ENCODE measurements at places on chromosomes 2 and 18.

DNA sequence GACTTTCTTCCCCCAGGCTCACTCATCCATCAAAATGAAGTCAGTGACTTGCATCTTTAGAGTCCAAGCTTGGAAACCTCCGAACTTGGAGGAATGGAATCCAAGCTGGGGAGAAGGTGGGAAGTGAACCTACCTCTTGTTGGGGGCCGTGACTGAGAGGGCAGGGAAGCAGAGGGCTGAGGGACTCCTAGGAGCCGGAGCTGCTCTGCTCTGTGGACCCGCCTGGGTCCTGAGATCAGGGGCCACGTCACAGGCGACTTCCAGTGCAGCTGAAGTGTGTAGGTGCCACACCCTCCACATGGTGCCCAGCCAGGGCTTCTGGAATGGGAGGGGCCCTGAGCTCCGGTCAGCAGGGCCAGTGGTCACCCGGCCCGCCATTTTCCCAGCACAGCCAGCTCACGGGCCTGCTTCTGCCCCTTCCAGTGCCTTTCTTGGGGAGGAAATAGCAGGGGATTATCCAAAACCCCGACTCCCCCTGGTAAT, 63.4 kb upstream of the OTOS start:
- no peak for DNase-seq

GRCh38 chr2:147644491-147644890, 200.3 kb upstream of the ACVR2A start:
- DNase-seq: no peak

DNA sequence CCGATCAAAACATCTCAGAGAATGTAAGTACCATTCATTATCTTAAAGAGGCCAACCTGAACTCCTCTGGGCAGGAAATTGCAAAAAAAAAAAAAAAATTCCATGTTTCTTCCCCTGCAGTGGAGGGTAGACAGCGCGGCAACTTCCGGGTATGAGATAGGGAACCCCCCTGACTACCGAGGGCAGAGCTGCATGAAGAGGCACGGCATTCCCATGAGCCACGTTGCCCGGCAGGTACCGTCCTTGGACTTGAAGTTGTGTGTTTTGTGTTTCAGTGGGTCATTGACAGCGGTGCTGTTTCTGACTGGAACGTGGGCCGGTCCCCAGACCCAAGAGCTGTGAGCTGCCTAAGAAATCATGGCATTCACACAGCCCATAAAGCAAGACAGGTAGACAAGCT, 7.2 kb downstream of the ACP1 start:
- DNase-seq: no peak

- no peak for DNase-seq
Observed at GRCh38 chr2:227772197-227772661, 26.5 kb downstream of the SCYGR8 start.

DNA sequence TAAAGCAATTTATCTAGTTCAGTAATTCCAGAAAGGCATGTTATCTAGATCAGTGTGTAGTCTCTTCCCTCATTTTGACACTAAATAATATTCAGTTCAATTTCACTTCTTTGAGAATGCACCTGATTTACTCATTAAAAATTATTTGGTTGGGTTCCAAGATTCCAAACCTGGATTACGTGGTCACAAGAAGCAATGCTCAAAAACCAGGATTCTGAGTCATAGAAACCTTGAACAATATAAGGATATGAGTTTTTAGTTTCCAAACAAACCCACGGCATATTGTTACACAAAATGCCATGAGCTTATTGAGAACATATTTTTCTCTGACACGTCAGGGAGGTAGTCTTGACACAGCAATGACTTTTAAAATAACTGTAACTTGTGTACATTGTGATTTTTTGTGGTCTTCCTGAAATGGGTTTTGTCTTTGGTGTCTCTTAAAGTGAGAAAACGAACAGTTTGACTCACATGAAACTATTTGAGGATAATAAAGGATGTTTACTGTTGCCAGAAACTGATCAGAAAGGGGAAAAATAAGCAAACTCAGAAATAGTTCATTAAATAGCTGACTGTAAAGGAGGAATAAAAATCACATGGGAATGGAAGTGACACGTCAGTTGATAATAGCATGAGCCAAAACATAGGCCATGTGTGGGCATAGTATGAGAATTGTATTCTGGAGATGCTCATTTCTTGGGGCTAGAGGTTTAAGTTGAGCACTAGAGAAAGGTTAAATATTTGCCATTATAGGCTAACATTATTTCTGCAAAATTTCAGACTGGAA, 617.7 kb upstream of the CDH2 start:
- no peak for DNase-seq

DNA sequence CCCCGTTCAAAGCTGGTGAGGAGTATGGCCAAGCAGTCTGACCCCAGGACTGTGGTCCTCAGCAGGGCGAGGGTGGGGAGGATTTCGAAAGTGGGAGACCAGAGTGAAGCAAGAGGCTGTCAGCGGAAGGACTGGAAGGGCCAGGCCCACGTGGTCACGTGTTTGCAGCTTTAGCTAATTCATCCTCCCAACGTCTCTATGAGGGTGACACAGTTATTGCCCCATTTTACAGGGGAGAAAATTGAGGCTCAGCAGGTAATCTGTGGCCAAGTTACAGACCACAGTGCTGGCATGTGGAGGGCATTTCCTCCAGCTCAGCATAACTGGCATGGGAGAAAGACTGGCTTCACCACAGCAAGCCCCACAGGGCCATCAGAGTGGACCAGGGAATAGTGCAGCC, 45.4 kb upstream of the LTBP1 start:
- DNase-seq: no peak

DNA sequence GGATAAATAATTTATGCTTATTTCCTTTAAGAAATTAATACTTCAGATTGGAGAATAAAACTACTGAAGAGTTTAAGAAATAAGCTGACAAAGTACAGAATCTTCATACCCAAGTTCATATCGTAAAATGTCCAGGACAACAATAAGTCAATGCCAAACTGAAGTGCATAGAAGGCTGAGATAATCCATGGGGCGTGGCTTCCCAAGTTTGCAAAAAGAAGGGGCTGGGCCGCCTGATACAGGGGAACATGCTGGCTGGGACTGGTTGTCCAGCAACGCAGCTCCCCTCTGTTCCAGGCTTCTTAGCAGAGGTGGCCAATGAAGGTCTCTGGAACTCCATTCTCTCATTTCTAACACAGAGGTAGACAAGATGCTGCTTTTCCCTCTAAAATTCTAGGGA, 189.5 kb upstream of the SPOPL start:
- DNase-seq: no peak

DNA sequence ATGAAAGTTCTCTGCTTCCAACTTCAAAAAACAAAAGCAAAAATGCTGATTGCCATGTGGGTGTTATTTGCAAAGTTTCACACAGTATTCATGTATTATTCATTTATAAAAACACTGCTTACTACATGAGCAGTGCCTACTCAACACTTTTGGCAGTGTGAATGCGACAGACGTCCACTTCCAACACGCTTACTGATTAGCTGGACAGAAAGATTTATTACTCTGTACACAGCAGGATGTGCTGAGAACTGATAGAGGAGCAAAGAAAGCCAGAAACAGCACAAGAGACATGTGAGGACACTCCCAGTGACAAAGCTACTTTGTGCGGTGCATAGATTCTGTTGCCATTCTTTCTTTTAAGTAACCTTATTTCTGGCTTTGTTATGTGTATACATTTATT, 258.8 kb downstream of the DLGAP1 start:
- no peak for DNase-seq

GRCh38 chr18:8800876-8801262, 95.5 kb downstream of the MTCL1 start:
- no peak for DNase-seq

- no peak for DNase-seq
Observed at GRCh38 chr18:37012452-37012851, 183.5 kb downstream of the KIAA1328 start.

- no peak for DNase-seq
Observed at GRCh38 chr2:240886023-240886565, 9.9 kb downstream of the MAB21L4 start.

- no peak for DNase-seq
Observed at GRCh38 chr2:55123851-55124269, 73.6 kb upstream of the RTN4 start.

GRCh38 chr18:55014095-55014494, 54.8 kb upstream of the CCDC68 start:
- no peak for DNase-seq

DNA sequence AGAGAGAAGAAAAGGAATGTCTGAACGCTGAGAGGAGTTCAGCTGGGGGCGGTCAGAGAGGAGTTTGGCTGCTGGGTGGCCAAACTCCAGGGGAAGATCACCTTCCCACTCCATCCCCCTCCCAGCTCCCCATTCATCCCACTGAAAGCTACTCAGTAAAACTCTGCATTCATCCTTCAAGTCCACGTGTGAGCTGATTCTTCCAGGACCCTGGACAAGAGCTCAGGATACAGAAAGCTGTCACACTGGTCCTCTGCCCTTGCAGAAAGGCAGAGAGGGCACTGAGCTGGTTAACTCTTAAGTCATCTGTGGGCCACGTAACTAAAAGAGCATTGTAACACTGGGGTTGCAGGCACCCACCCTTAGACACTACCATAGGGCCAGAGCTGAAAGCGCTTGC, 132.1 kb upstream of the ARL4C start:
- DNase-seq: no peak

DNA sequence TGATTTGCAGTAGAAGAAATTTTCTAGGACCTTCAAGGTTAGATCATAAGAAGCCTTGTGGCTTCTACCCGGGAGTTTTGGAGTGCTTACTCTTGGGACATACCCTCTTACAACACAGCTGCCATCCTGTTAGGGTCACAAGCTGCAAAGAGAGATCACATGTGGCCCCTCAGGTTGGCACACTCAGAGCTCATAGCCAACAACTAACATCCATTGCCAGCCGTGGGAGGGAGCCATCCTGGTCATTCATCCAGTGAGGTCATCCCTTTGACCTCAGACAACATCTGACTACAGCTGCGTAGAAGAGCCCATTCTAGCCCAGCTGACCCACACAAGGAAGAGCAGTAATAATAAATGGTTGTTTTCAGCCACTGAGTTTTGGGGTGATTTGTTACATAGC, 76.9 kb upstream of the NABP1 start:
- DNase-seq: no peak

DNA sequence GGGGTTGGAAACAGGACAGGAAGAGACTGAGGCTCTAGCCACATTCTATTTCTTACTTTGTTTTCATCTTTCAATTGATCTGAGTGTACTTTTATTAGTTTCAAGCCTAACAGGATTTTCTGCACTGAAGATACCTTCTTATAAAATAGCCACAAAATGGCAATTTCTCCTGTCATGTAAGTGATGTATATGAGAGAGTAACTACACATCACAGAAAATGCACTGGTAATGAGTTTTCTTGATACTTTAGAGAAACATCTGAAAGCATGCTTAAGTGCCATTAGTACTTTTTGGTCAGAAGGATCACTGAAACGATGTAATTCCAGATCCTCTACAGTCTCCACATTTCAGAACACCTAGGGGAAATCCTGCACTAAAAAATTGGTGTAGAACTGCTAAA, 104.8 kb downstream of the CABYR start:
- no peak for DNase-seq

DNA sequence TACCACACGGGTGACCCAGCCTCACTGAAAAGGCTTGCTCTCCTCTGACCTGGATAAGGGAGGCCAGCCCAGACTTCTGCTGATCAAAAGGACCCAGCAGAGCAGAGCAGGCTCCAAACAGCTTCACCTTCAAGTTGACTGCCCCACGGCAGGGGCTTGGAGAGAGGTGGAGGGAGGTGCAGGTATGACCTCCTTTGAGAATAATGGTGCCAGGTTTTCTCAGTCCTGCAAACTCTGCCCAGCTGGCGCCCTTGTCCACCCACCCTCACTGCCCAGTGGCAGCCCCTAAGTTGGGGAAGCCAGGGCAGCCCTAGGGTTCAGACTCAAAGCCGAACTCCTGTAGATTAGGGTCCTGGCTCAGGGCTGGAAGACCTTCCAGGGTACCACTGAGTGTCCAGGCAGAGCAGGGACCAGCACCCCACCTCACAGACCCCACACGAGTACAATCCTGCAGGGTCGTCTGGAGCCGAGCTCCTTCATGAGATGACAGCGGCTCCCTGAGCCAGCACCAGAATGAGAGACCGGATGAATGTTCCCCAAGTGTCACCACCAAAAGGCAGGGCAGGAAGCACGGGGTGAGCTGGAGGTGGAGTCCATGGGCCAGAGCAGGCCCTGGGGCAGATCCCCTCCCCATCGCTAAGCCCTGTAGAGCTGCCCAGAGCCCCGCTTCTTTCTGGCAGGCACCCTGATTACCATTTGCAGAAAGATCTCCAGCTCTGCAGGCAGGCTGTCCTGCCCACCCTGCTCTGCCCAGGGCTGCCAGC, 3.6 kb upstream of the GPC1 start:
- DNase-seq: peak; percentile 12

DNA sequence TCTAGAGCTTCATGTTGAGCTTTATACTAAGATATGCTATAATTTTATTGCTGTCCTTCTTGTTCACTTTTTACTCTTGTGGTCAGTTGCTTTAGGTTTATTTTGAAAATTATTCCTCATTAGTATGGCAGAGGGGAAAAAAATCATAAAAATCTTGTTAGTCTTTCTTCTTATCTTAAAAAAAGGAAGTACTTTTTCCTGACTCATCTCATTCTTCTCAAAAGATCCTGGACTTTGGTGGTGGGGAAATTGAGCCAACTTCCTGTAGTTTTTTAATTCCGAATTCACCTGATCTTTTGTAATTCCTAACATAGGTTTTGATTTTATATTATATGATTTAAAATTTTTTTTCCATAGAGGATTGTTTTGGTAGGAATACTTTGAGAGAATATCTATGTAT, 3.8 kb downstream of the SLC4A1AP start:
- DNase-seq: no peak

DNA sequence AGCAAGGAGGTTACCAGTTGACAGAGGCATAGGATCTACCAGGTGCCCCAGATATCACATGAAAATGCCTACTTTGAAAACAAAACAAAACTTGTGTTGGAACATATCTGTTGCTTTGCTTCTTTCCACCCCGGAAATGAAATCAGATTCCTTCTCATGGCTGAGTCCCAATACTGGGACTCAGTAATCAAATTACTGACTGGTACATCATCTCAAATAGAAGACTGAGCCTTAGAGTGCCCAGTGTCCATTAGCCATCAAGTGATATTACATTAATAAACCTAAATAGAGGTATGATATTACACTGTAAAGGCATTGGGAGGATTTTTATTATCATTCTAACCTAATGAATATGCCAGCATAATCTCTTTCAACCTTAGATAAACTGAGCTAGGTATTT, 48.6 kb upstream of the MSTN start:
- DNase-seq: no peak

DNA sequence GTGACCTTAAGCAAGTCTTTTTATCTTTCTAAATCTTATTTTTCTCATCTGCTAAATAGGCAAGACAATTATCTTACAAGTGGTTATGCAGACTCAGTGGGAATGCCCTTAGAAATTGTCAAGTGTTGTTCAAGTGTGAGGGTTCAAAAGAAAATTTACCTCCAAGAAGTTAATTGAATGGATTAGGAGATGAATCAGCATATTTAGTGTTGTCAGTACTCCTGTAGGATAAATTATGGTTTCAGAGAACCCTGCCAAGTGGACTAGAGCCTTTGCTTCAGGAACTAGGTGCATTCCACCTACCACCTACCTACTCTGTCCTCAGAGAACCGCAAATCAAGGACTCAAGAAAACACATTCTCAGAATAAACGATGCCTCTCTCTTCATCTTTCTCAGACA, 69.8 kb upstream of the KCTD1 start:
- DNase-seq: no peak

Data from B cell (primary cell).